ENCODE measurements at places on chromosomes 5 and 9. TPM values are rescaled to one million over a fixed set of nuclear protein-coding genes. Genes with fewer than 3 reads are reported as not detected.

The GMCL2 gene
- not detected for total RNA-seq

The ATP6V1G1 gene
- 37.9 TPM for total RNA-seq

The FOXD1 gene
- total RNA-seq, result 0.45 TPM

The CDC20B gene
- not detected for total RNA-seq

The MED22 gene
- 21.3 TPM for total RNA-seq

The CNTNAP3B gene
- total RNA-seq, result not detected

The THBS4 gene
- 3.5 TPM for total RNA-seq
